ENCODE measurements at places on chromosomes 7 and 10.

DNA sequence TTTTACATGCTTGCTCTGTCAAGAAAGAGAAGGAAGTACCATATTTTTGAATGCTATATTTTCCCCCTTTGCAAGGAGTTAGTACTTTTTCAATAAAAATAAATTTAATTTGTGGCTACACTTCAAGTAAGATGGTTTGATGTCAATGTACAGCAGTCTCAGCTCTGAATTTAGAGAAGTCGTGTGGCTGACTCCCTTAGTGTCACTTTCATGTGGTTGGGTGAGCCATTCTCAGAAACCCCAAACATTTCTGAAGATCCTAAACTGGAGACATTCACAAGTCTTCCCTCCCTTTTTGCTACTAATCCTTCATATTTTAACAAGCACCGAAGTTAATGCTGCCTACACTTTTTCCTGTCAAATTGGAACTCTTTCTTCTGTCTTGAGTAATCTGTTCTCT, 244.4 kb downstream of the DYNC1I1 start:
- DNase-seq: no peak

GRCh38 chr7:16484453-16485158, 19.1 kb upstream of the SOSTDC1 start:
- DNase-seq: no peak

GRCh38 chr10:31708046-31708445, 220.6 kb downstream of the ARHGAP12 start:
- no peak for DNase-seq

DNA sequence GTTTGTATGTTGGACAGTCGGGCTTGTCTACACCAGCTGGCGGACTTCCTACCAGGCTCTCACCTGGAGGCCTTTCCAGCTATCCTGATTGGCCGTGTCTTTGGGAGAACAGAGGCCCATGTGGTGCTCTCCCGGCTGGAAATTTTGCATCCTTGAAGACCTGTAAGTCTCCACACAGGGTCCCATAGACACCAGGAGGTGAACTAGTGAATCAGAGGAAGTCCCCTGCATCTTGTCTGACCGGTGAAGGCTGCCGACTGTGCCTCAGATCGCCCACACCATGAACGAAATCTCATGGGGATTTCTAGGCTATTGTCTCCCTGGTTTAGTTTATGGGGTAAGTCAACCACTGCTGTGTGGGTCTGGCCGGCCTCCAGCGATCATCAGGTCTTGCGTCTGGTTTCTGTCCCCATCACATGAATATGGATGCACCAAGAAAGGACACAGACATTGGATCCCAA, 108.4 kb upstream of the LYZL2 start:
- no peak for DNase-seq

GRCh38 chr10:65945061-65945460, 980.8 kb upstream of the LRRTM3 start:
- DNase-seq: no peak

DNA sequence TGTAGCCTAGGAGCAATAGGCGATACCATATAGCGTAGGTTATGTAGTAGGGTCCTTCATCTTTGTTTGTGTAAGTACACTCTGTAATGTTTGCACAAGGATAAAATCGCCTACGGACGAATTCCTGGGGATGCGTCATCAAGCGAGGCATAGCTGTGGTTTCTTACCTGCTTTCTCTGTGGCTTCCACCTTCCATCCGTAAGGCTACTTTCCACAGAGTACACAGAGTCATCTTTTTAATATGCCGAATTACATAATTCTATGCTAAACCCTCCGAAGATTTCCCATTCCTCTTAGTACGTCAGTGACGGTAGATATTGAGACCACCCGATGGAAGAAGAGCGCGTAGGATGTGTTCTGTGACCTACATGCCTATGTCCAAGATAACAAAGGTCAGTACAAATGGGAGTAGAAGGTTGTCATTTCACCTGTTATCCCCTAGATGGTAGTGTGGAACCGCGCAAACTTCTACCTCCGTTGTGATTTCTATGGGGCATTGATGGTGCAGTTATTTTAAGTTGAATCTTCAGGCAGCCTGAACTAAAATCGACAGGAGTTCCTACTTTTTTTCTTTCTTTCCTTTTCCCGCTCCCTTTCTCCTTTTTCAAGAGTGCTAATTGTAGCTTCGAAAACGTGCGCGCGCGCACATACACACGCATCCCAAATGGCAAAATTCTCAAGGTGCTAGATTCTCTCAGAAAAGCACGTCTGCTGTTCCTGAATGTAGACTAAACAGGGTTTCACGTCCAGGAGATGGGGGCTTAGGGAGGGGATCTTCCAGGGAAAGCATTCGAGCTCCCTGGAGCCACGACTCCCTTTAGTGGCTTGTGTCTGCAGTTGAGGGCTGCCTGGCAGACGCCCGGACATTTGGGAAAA, 111.7 kb upstream of the MBL2 start:
- DNase-seq: peak; percentile 0

DNA sequence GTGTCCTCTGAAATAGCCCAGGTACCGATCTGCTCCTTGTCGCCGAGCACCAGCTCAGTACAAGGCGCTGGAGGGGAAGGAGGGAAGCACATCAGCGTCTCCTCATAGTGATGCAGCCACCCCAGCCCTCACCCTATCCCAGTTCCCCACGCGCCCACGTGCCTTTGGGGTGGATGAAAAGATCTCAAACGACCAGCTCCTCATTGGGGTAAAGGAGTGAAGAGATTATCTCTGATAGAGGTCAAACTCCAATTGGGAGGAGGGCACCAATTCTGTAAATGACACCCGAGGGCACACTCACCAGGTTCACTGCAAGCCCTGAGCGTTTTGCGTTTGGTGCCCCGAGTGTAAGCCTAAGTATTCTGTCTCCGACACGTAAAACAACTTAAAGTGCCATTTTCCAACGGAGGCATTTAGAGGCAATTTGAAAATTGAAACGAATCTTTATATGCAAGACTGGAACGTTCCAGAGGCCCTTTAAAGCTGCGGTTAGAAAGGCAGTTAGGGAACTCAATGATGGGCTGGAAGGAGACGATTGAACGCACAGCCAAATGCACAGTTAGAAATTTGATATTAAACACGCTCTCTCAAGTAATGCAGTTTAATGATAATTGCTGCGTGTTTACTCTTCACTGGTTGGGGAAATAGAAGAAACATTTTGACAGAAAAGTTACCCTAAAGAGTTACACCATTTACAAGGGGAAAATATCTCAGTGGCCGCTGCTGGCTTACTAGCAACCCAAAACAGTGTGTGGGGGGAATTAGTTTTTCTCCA, 8.9 kb upstream of the EMX2 start:
- no peak for DNase-seq

DNA sequence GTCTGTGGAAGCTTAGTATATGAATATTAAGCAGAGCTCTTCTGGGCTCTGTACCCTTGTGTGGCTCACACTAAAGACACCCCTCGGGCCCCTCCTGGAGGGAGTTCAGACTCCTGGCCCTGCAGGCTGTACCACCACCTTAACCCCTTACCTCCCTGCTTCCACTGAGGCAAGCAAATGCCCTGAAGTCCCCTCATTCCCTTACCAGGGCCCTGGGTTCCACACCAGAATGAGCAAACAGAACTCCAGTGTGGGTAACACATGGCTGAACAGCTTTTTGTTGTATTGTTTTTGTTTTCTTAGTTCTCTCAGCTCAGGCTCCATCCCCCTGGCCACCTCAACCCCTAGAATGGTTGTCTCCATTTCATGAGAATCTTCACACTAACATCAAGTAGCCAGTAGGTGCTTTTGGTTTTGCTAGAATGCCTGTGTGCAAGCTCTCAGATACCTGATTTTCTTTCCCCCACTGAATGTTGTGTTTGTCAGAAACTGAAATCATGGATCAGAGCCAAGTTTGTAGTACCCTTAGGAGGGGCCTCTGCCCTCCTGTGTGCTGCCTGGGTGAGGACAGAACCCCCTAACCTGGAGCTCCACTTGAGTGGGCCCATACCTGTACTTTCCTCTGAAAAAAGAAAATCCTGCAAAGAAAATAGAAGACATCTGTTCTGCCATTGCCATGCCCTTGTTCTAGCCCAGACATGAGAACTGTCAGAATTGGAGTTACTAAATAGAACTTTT, 2.8 kb upstream of the WAPL start:
- no peak for DNase-seq

DNA sequence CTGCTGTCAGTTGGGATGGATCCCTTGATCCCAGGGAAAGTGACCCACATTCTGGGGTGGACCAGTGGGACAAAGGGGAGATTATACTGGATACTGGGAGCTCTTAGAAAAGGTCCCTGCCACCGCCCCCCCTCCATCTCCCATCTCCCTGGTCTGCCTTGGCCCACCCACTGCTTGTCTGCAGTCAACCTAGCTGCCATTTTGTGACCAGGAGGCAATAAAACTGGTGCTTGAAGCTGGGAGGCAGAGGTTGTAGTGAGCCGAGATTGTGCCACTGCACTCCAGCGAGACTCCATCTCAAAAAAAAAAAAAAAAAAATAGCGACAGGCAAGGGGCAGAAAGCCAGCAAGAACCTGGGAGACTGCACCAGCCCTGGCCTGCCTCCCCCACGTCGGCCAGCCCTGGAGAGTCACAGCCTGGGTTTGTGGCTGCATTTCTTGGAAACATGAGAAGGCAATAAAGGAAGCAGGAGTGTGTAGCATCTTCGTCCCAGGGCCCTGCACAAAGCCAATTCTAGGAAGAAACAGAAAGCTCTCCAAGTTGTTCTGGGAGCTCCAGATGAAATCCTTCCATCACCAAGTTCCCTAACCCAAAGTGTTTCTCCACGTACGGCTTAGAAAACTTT, 4.7 kb upstream of the ARPC1B start:
- DNase-seq: no peak

- DNase-seq: no peak
Observed at GRCh38 chr10:105598207-105598606, 957.1 kb downstream of the SORCS3 start.

DNA sequence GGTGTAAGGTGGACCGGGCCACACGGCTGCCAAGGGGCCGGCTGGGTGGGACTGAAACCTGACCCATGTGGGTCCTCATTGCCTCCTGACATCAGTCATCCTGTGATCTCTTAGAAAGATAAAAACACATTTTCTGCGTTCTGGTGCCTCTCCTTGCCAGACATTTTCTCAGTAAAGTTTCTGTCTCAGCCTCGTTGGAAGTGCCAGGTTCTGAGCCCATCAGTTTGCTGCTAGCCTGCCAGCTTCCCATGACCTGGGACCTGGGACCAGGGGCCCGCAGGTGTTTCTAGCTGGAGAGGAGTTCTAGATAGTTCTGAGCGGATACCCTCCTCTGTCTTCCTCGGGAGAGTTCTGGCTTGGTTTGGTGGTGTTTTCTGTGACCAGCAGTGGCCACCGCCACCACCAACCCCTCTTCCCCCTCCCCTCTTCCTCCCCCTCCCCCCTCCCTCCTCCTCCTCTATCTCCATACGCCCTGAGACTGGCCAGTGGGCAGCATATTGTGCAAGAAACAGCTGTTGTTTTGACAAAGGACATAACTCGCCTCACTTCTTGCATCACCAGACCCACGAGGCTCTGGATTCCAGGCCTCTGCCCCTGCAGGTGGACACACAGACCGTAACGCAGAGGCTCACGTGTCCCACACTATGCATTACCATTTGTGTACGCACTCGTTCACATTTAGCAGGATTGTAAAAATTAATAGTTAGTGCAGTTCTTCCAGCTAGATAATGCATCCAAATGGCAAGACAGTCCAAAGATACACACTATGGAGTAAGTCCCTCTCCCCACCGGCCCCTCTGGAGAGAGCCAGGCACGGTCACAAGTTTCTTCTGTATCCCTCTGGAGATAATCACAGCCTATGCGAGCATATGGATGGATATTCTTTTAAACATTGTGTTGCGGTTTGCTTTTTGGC, 94.6 kb downstream of the CUX1 start:
- DNase-seq: no peak

- DNase-seq: no peak
Observed at GRCh38 chr10:112797855-112798254, 152.2 kb upstream of the TCF7L2 start.

- no peak for DNase-seq
Observed at GRCh38 chr7:124934841-124935240, 5.2 kb upstream of the POT1 start.

DNA sequence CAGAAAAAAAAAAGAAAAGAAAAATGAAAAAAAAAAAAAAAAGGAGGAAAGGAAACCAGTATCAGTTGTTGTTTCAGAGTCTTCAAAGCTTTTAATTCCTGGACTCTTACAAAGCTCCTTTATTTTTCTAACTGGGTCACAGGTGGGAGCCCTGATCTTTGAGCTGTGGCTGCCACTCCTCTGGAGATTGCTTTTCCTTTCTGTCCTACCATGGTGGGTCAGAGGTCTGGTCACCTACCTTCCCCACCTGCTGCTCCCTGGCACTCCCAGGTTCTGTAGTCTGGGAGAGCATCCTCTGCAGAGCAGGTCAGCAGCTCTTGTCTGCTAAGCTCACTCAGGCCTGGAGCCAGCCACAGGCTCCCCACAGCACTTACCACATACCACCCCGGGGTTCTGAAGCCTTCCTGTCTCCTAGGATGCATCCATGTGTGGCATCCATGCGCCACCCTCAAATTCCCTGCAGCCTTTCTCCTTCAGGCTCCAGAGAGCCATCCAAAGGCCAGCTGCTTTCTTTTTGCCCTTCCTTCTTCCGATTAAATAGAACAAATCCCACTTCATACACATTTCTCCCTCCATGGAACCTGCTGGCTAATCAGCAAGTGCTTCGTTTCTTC, 73.2 kb upstream of the TPK1 start:
- no peak for DNase-seq

GRCh38 chr10:84205853-84206525, 11.7 kb downstream of the CDHR1 start:
- no peak for DNase-seq

DNA sequence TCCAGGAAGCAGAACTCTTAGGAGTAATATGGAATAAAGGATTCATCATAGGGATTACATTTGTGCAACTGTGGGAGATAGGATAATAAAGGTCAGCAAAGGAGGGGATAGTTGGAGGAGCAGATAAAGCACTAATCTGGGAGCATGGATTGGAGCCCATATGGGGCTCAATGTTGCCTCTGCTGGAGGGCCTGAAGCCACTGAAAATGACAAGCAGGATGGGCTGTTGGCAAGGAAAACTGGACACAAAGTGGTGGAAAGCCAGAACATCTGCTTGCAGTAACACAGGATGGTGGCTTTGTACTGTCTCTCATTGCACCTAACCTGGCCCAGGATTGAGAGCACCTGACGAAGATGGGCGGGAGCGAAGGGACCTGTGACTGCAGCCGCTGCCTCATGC, 15.0 kb upstream of the COMMD3 start:
- DNase-seq: no peak

DNA sequence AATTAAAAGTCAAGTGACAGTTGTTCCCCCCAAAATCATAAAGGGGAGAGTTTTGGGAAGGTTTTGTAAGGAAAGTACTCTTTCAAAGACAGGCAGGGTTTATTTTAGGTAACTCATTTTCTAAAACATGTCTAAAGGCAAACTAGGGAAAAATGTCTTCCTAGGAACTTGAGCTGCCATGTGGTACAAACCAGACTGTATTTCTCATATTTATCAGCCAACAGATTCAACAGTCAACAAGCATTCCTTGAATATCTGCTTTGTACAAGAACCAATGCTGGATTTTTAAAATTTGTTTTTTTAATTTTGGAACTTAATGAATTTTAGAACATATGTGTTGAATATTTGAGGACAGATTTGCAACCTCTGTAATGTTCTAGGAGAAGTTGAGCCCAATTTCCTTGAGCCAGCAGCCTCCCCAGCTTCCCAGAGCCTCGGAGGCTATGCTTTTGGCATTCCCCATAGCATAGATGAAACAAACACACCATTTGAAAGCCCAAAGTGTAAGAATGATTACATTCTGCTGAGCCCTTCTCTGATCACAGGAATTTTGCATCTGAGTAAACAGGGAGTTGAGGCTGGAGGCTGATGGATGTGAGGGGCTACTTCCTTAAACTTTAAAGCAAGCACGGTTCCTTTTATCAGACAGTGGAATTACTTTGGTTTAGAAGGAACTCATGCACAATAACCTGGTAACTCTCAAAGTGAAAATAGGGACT, 345.1 kb downstream of the RNLS start:
- no peak for DNase-seq

GRCh38 chr10:22666287-22667092, 47.9 kb downstream of the PIP4K2A start:
- DNase-seq: no peak
